ENCODE measurements at places on chromosomes 7 and 10.

GRCh38 chr7:43141091-43141490 lies 28.6 kb downstream of the HECW1 start:
- DNase-seq, result no peak

GRCh38 chr7:130734815-130735716 lies 1.1 kb upstream of the KLF14 start:
- no peak for DNase-seq

GRCh38 chr7:42934291-42934690 lies 2.1 kb downstream of the MRPL32 start:
- DNase-seq, result no peak

DNA sequence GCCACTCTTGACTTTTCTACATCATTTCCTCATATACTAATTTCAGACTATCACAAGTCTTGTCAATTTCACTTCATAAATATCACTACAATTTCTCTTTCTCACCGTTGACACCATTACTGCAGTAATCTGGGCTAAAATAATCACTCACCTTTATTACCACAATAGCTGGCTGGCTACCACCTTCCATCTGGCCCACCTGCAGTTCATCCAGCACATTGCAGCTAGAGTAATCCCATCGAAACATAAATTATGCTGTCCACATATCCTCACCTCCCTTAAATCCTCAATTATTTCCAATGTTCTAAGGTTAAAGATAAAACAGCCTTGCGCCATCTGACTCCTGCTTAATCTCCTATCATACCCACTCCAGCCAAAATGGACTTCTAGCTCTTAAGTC lies 16.0 kb downstream of the DGKB start:
- no peak for DNase-seq

GRCh38 chr10:97738616-97739015 lies 1.7 kb downstream of the ZFYVE27 start:
- no peak for DNase-seq

DNA sequence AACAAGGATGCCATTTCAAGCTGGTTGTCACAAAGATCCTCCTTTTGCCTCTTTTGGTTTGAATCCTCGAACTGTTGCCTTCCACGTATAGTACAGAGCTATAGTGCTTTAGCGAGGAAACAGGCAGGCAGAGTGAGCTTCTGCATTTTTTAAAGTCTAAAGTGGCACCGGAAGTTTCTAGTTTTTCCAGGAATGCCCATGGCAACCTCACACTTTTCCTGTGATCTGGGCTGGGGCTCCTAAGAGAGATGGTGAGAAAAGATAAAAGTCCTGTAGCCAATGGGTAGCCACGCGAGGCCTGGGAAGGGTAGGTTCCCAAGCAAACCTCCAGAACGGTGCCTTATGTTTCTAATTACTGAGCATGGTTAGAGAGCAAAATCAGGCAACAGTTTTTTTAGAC lies 76.7 kb downstream of the CALD1 start:
- DNase-seq, result no peak

DNA sequence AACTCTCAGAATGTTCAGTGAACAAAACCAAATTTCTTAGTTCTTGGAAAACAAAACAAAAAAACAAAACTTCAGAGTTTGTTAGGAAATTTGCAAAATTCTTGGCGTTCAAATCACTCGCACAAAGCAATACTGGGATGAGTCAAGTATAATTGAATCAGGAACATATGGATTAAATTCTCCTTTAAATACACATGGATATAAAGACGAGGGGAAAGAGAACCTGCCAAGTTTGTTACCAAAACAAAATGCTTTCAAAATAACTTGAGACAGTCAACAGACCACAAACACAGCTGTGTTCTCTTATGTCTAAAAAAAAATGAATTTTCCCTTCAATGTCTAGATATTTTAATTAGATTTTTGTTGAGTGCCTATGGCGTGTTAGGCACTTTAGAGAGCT lies 93.5 kb upstream of the MPP7 start:
- DNase-seq, result no peak

DNA sequence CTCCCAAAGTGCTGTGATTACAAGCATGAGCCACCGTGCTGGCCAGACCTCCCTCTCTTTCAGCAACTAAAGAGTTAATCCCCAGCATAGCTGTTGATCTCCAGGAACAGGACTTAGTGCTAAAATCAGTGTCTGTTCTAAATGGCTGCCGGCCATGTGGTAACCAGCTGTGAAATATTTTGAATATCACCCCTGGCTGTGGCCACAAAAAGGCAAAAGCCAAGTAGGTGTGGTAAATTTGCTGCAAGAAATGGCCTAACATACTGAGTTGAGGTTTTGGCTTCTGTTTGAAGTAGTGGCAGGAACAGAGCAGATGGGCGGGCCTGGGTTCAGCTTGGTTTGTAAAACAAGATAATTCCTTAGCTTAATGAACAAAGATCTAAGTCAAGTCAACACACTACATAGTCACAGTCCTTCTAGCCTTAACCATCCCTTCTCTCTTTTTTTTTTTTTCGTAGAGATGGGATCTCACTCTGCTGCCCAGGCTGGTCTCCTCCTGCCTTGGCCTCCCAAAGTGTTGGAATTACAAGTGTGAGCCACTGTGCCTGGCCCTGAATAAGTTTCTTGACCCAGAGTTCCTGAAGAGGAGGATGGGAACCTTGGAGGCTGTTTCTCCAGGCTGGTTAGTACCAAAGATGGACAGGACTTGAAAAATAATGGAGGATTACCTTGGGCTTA lies 22.7 kb upstream of the AGFG2 start:
- peak; percentile 58 for DNase-seq

GRCh38 chr7:138127996-138128395 lies 51.7 kb downstream of the AKR1D1 start:
- no peak for DNase-seq

GRCh38 chr10:49749556-49750491 lies 12.3 kb downstream of the OGDHL start:
- DNase-seq, result no peak

- DNase-seq, result no peak
Measured at GRCh38 chr10:6173203-6173602, 29.5 kb upstream of the PFKFB3 start.

- peak; percentile 97 for DNase-seq
Measured at GRCh38 chr7:100087055-100087750, 1.6 kb upstream of the COPS6 start.

DNA sequence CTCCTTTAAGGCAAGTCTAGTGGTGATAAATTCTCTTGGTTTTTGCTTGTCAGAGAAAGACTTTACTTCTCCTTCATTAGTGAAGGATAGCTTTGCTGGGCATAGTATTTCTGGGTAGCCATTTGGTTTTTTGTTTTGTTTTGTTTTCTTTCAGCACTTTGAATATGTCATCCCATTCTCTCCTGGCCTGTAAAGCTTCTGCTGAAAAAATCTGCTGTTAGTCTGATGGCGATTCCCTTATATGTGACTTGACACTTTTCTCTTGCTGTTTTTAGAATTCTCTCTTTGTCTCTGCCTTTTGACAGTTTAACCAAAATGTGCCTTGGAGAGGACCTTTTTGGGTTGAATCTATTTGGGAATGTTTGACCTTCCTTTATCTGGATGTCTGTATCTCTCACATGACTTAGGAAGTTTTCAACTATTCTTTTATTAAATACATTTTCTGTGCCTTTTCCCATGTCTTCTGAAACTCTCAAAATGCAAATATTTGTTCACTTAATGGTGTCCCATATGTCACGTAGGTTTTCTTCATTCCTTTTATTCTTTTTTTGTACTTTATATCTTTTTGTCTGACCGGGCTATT lies 14.7 kb downstream of the TAS2R40 start:
- no peak for DNase-seq

DNA sequence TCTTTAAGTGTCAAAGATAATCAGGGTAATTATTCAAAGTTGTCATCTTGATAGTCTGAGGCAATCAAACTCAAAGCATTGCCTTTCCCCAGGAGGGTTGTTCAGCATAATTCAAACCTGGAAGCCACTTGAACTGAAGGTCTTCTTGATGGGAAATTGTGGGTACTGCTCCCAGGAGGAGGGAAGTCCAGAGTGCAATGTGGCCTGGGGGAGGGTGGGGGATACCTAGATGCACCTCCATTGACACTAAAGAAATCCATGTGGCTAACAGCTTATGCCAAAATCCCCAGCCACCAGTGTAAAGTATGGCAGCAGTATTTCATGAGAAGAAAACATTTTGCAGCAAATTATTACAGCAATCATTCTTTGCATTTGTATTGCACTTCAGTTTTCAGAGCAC lies 114.9 kb downstream of the STRA8 start:
- no peak for DNase-seq

DNA sequence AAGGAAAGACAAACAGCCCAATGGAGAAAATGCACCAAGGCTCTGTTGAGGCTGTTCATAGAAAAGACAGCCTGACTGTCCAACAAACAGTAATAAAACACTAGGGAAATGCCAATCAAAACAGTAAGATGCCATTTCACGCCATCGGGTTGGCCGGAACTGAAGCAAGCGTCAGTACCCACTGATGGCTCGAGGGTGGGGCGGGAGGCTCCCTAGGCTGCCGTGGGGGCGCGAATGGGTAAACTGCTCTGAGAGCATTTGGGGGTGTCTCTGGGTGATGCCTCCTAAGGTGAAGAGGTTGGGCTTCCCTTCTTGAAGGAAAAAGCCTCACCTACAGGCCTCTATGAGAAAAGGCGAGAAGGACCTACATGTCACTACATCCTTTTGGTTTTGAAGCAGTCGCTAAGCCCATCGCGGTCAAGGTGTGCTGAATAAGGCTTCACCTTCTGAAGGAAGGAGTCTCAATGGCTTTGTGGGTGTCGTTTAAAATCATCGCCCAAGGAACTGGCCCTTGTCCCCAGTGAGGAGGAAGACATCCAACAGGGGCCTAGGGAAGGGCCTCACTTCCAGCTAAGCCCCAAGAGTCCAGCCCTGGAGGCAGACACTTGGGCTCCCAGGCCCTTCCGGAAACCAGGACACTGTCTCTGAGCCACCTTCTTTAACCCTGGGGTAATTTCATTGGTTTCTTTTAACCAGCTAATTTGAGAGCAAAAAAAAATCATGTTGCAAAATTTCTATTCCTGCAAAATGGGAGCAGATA lies 98.5 kb upstream of the PPP2R2D start:
- DNase-seq, result no peak

DNA sequence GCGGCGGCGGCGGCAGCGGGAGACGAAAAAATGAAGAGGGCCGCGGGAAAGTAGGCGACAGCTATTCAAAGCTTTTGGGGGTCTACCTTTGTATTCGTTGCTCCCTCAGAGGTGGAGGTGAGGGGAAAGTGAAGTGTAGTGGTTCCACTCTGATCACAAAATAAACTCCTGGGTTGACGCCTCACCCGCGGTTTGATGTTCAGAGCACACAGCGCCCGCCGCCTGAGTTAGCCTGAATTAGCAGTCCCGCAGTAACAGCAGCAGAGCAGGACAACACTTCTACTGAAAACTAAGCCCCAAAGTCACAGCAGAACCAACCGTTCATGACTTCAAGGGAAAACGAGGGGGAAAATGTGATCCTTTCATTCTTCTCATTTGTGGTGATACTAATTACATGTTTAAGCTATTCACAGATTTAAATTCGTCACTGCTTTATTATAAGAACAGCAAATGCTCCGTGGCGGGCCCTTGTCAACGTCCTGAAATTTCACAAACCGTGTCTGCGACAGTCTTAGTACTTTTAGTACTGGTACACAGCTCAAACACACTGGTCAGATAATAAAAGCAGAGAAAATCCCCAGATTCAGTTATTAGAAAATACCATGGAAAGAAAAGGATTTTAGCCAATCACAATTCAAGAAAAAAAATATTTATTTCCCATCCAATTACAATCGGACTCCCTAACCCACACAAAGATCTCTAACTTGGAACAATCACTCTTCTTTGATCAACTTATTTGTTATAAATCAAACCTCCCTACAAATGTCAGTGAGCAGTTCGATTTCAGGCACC lies 563 bp upstream of the JMJD1C start:
- no peak for DNase-seq

DNA sequence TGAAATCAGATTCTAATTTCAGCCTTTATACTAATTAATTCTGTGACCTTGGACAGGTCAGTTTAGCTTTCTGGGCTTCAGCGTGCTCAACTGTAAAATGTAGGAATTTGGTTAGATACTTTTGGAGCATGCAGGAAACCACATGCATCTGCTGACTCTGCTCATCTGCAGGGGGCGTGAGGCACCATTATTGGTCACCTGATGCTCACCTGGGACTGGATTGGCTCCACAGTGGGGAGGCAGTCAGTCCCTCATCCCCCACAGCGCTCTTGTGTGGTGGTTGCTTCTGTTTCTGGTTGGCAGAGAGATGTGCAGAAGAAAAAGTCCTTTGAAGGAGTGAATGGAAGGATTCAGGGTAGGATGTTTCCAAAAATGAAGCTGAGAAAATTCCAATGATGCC lies 150.9 kb upstream of the MTPN start:
- no peak for DNase-seq

- no peak for DNase-seq
Measured at GRCh38 chr7:15753887-15754579, 67.5 kb upstream of the MEOX2 start.

DNA sequence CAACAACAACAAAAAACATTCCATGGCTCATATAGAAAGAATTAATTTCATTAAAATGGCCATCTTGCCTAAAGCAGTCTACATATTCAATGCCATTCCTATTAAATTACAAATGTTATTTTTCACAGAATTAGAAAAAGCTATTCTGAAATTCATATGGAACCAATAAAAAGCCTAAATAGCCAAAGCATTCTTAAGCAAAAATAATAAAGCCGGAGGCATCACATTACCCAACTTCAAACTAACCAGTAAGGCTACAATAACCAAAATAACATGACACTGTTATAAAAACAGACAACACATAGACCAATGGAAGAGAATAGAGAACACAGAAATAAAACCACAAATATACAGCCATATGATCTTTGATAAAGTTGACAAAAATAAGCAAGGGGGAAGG lies 330.4 kb downstream of the KIF20B start:
- DNase-seq, result no peak

- no peak for DNase-seq
Measured at GRCh38 chr7:28442540-28443420, 30.5 kb downstream of the CREB5 start.

GRCh38 chr10:70774810-70775678 lies 10.1 kb downstream of the TBATA start:
- DNase-seq, result no peak

GRCh38 chr7:106563466-106564150 lies 97.3 kb downstream of the CCDC71L start:
- no peak for DNase-seq

GRCh38 chr10:124731551-124731950 lies 12.6 kb downstream of the FAM53B start:
- DNase-seq, result no peak

DNA sequence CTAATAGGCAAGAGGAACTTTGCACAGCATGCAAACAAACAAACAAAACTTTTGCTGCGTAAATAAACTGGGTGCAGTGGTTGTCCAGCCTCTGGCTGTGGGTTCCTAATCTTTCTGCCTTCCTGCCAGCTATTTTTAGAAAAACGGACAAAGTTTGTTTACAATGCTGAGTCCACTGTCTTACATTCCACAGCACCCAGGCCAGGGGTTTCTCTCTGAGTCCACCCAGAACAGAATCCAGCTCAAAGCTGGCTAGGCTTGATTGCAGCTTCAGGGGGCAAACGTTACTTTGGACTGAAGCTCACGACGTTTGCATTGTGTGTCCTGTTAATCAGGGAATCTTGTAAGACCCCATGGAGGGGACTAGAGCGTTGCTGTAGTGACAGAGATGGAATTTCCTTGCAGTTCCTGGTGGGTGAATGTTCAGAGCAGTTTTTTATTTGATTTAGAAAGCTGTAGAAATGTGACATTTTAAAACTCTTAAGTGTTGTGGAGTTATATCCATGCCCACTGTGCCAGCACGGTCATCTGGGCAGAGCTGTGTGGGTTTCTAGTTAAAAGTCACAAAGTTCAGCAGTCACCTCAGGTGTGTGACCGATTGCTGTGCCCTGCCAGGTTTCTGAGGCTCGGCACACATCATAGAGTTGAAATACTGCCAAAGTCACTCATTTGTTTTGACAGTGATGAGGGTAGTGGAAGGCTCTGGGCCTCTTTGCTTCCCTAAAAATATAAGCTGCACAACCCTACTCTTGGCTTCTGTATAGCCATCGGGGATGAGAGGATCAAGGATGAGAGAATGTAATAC lies 247.0 kb downstream of the STK31 start:
- no peak for DNase-seq
